Subcutaneous preadipocyte (primary cell): ENCODE measurements at places on chromosomes 2 and 18. TPM values are rescaled to one million over a fixed set of nuclear protein-coding genes. Genes with fewer than 3 reads are reported as not detected.

The ELAC1 gene
- 5.7 and 6.6 TPM in 2 replicates for total RNA-seq

The TMEM37 gene
- 0.20 TPM in 1 of 2 replicates, not detected in the other for total RNA-seq

The SPHKAP gene
- total RNA-seq = not detected in 2 replicates

The RAPGEF4 gene
- under 0.01 TPM in 1 of 2 replicates, not detected in the other for total RNA-seq

The ELMOD3 gene
- 12.5 and 15.6 TPM in 2 replicates for total RNA-seq

The FLACC1 gene
- 1.4 and 1.5 TPM in 2 replicates for total RNA-seq
